ENCODE measurements at places on chromosomes 11 and 22.

GRCh38 chr11:115134926-115135325, 369.3 kb downstream of the CADM1 start:
- DNase-seq, result no peak

DNA sequence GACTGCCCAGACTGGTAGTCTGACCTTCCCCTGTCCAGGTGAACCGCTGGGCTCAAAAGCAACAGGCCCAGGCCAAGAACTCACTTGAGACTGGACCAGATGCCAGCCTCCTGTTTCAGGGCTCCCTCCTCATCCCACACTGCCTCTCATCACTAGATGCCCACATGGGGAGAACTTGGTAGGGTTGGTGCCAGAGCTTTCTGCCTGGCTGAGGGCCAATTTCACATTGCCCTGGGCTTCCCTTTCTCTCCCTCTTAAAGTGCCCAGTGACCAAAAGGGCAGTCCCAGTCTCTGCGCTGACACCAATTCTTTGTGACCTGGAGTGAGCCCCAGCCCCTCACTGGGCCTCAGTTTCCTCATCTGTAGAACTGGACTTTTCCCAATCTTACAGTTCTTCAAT, 41.7 kb downstream of the C11orf58 start:
- DNase-seq, result no peak

DNA sequence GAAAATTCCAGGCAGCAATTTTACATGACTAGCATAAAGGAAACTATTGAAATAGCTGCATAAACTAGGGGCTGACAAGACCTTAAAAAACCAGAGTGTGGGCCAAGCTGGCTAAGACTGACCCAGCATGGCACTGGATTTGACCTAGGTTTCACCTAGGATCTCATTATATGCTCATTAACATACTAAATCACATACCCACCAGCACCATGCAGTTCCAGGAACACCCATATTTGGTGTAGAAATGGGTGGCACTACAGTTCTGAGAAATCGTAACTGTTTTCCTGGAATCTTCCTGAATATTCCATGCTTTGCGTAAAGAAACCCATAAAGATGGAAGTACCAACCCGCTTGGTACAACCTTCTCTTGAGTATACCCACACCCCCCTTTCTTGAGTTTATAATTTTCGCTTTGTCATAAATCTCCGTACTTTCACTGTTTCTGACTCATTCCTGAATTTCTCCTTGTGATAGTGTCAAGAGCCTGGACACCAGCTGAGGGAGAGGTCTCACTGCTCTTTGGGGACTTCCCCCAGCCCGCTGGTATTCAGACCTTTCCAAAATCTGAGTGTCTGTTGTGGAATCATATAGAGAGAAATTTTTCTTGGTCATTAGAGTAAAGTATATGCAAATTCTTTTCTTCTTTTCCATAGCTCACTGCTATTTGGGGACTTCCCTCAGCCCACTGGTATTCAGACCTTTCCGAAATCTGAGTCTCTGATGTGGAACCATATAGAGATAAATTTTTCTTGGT, 55.1 kb downstream of the MTMR3 start:
- no peak for DNase-seq

- DNase-seq, result no peak
Observed at GRCh38 chr22:44249376-44250147, 63.2 kb downstream of the SHISAL1 start.

- DNase-seq, result no peak
Observed at GRCh38 chr22:24434471-24435322, 7.3 kb downstream of the ADORA2A start.

GRCh38 chr11:68980776-68981065, at the start of gene MRGPRD:
TSS of gene MRGPRD (minus strand) at chr11:68980986. CDS start at chr11:68980986, 0 bp downstream.
- DNase-seq, result no peak

- no peak for DNase-seq
Observed at GRCh38 chr11:44899959-44900358, 50.7 kb downstream of the TP53I11 start.
